ENCODE measurements at places on chromosomes 11 and 22. TPM values are rescaled to one million over a fixed set of nuclear protein-coding genes. Genes with fewer than 3 reads are reported as not detected.

- DNase-seq, result no peak
Observed at GRCh38 chr11:67060111-67060522, 3.5 kb downstream of the RHOD start.

DNA sequence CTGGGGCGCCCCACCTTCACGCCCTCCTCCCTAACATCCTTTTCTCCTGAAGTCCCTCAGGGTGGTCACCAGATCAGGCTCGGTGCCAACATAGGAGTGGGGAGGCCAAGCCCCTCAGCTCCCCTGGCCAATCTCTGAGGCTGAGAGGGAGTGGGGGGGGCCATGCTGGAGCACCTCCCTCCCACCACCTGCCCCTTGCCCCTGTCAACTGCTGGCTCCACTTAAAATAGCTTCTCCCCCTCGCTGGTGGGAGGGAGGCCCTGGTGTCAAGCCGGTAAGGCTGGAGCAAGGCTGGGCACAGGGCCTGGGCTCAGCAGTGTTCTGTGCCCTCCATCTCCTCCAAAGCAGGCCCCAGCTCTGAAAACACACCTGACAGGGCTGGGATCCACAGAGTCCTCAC lies 4.9 kb downstream of the PLXNB2 start:
- no peak for DNase-seq

DNA sequence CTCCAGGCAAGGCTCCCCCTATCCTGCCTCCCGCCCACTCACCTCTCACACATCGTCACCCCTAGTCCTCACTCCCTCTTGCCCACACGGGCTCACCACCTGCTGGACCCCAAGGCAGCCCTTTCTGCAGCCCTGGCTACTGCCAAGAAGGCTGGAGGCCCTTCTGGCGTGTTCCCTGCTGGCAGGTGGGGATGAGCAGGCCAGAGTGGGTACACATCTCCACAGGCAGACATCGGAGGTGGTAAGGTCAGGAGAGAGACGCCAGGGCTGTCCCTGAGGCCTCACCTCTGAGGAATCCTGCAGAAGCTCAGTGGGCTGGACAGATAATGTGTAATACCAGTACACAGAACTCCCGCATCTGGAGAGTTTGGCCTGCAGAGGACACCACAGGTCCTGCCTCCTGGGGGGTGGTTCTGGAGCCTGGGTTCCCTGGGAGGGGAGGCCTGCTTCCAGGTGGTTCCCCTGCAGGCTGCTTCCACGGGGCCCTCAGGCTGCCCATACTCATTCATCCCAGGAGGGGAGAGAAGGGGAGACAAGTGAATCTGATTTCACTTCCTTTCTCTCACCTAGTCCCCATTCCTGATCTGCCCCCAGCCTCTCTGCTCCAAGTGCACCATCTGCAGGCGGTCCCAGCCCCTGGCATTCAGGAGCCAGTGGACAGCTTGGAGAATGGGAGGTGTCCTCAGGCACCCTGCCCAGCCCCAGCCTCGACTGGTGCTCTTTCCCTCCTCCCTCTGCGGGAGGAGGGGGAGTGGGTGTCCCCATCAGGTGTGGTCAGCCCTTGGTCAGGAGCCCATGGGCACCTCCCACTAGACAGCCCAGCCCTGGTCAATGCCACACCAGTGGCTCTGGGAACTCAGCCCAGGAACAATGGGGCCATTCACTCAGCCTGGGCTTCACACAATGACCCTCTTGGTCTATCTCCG lies 6.1 kb upstream of the CHST1 start:
- no peak for DNase-seq

DNA sequence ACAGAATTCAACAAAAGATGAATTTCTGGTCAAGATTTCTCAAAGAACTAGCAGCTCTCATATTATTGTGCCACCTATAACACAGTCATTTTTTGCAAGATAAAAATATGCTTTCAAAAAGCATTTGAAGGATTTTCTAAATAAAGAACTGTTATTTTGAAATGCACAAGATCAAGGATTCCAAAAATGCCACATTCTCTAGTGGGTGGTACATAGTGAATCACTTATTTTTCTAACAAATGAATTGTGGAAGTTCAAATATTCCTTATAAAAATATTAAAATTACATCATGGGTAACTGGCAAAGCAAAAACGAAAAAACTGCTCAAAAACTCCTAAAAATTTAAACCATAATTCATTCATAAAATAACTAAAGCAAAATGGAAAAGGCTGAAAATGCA lies 2.1 kb downstream of the RNF141 start:
- no peak for DNase-seq

DNA sequence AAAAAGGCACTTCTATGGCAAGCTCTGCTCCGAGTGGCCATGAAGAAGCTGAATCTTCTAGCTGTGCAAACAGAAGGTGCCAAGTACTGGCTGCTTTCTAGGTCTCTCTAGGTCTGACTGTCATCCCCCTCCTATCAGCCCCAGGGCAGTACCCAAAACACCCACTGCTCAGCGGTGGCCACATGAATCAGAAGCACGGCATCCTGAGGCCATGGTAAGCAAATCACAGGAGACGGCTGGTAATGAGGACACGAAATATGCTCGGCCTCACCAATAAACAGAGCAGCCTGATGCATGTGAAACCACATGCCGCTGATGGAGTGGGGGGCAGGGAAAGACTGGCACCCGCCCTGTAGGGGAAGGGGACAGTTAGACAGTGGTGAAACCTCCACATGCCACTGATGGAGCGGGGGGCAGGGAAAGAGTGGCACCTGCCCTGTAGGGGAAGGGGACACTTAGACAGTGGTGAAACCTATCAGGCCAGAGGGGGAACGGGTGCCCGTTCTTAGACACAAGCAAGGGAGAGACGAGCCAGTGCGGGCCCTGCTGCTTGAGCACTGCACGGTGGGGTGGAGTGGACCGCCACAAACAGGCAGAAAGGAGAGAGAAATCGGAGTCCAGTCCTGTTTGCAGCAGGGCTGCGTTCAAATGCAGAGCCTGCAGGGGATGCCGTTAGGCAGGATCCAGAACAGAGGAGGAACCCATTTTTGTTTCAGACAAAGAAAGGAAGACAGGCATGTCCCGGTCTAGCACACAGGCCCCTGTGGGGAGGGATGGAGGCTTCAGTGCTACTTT lies 29.9 kb upstream of the MOB2 start:
- DNase-seq, result no peak

- DNase-seq, result no peak
Observed at GRCh38 chr11:28690746-28691145, 582.6 kb downstream of the METTL15 start.

- no peak for DNase-seq
Observed at GRCh38 chr11:115194802-115195110, 309.5 kb downstream of the CADM1 start.

DNA sequence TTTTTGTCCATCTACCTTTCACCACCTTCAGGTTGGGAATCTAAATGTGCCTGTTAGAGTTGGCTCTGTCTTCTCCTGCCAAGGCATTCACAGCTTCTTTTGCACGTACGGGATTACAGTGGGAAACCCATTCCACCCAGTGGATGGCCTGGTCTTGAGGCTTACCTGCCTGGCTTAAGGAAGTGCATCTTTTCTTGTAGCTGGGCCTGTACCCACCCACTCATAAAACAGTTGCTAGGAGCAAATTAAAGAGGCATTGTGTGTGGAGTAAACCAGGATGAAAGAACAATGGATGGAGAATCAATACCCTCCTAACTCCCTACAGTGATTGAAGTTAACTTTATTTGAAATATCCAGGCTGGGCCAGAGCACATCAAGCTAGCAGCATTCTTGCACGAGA lies 71.6 kb downstream of the TEAD1 start:
- no peak for DNase-seq

DNA sequence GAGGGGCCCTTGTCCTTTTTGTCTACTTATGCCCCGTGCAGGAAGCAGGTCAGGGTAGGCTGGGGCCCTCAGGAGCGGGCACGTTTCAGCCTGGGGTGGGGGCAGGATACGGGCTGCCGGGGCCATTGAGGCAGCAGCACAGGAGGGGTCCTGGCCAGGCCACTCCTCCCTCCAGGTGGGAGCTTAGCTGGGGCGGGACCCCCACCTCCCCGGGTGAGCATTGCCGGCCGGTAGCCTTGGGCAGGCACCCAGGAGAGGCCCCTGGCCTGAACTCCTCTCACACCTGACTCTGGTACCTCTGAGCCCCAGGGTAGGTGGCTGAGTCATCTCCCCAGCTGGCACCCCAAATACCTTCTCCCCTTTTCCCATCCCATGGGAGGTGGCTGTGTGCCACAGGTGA lies 5.0 kb upstream of the MUC6 start:
- DNase-seq, result no peak

GRCh38 chr11:78406568-78407196 lies 10.9 kb downstream of the GAB2 start:
- DNase-seq, result no peak

DNA sequence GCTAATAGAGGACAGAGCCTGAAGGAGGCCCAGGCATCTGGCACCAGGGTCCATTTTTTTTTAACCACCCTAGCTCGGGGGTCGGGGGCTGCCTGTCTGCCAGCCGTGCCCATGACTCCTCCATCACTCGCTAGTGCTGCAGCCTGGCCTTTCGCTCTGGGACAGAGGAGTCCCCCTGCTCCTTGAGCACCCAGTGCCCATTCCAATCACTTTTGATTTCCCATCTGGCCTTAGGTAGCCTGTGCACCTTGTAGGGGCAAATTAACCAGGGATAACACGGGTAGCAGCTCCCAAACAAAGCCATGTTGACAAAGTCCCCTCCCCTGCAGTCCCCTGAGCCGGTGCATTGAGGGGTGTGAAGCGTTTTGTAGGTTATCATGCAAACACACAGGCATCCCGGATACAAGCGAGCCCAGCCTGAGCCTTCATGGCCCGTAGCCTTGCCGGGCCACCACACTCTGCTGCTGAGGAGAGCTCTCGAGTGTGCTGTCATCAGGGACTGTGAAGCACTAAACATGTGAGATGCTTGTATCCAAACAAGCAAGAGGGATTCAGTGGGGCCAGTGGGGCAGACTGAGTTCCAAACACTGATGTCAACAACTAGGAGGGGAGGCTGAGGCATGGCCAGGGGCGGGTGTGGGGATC lies 208.7 kb downstream of the DSCAML1 start:
- no peak for DNase-seq

- DNase-seq, result no peak
Observed at GRCh38 chr11:67312187-67313021, 9.1 kb downstream of the SSH3 start.

DNA sequence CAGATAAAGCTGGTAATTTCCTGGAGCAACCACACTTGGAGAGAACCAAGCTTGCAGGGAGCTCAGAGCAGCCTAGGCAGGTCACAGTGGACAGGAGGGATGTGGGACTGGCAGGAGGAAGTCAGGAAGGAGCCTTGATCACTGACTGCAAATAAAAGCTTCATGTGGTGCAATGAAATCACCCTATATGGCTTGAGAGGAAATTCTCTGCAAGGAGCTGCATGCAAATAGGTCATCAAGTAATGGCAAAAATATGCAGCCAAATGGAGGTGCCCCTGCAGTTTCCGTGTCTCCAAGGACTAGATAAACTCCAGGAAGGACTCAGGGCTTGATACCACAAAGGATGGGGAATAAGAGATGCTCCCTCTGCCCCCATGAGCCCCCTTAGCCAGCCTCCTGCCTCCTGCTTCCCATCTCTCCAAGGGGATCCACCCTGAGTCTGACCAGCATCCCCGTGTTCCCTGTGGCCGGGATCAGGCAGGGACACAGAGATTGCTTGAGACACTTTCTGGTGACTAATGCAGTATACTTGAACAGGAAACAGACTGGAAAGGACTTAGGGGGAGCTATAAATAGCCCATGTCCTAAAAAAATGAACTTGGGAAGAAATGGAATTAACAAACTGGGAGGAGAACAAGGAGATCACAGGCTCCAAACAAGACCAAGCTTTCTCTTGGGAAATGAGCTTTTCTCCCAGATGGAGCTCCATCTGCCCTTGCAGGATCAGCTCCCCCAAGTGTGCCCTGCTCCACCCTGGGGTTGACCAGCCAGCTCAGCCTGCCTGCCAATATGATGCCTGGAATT lies 23.9 kb upstream of the MICAL2 start:
- no peak for DNase-seq

- DNase-seq, result no peak
Observed at GRCh38 chr11:131809203-131809918, 438.9 kb downstream of the NTM start.

DNA sequence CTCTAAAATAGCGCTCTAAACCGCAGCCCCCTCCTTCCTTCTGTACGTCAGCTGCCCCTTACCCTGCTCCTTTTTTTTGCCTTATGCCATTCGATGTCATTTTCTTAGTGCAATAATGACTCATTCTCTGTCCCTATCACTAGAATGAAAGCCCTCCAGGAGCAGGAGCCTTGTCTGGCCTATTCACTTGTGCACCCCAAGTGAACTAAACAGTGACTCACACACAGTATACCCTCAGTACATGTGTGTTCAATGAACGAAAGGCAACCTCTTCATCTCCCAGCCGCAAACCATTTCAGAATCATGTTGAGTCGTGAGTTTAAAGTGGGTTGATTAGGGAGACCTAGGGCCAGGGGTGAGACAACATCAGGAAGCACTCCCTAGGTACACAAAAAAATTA lies 50.7 kb upstream of the SPATA19 start:
- no peak for DNase-seq

- DNase-seq, result no peak
Observed at GRCh38 chr11:3154001-3154599, 11.0 kb downstream of the OSBPL5 start.

DNA sequence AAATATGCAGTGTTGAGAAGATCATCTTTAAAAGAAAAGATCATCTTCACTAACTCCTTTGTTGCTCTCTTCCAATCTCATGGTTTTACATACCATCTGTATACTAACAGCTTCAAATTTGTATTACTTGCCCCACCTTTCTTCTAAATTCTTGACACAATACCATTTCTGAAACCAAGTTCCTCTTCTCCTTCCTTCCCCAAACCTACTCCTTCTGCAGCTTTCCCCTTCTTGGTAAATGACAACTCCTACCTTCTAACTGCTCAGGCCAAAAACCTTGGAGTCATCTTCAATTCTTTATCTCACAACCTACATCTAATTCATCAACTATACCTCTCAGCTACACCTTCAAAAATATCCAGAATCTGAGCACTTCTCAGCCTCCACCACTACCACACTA lies 9.3 kb downstream of the PRCP start:
- no peak for DNase-seq

DNA sequence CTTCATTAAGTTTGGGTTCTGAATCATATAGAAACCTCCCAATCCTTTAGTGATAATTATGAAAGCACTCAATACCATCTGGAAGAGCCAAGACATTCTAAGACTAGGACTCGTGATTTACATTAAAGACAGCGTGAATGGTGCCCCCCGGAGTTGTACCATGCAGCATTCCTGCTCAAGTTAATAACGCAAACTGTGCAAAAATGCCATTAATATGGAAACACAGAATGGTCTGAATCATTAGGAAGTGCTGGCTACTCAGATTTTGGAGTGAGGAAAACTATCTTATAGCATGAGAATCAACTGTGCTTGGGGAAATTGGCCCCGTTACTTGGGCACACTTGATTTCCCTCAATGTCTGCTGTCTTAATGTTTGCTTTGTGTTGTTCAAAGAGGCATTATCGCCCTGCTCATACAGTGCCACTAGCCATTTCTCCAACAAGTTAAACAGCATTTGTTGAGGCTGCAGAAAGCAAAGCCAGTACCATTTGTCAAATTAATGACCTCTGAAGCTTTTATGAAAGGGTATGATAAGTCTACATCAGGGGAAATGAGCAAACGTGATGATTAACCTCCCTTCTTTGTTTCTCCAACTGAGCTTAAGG lies 18.5 kb upstream of the TPH1 start:
- no peak for DNase-seq

Gene SUSD2
- total RNA-seq, result 0.93 TPM

Gene OR2D2
- not detected for total RNA-seq

Gene MFNG
- 86.1 TPM for total RNA-seq

Gene USP47
- 50.3 TPM for total RNA-seq

Gene MB
- total RNA-seq, result not detected

Gene ALDH3B2
- total RNA-seq, result not detected

Gene AP1B1
- 132 TPM for total RNA-seq

Measured in activated B cell treated with CpG ODN at 0.5 μM for 24 hours (primary cell).